ENCODE measurements at places on chromosomes 4 and X. TPM values are rescaled to one million over a fixed set of nuclear protein-coding genes. Genes with fewer than 3 reads are reported as not detected.

DNA sequence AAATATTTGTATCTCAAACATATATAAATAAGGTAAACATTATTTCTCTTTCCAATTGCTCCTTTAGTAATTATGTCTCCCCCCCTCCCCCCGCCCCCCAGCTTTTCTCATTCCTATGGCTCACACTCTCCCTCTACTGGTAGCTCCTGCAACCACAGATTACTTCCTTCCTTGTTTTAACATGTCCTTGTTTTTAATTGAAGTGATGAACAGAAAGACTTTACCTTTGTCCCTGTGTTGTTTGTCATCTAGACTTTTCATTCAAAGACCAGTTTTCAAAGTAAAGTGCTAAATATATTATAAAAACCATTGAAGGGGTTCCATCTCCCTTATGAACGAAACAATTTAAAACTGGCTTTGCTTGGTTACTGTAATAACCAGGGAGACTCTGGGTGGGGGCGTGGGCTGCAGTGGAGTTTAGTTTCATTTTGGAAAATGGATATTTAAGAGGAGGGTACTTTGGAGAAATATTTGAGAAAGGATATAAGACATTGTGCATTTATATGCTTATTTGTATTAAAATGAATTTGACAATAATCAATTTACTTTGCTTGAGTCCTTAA lies 352.9 kb downstream of the RAPGEF2 start:
- DNase-seq, result peak; percentile 13

DNA sequence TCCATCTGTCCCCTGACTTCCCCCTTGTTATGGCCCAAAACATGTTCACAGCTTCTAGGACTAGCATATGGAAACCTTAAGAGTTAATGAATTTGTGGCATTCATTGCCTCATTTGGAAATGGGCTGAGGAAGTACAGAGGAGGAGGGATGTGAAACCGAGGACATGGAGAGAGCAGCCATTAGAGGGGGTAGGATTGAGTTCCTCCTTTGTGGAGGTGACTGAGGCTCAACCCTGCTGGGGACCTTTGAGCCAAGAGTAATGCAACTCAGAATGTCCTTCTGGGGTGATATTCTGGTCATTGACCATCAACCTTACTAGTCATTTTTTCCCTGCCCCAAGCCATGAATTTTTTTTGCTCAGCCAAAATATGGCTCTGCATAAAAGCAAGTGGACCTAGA lies 109.4 kb downstream of the ZNF518B start:
- DNase-seq, result no peak

DNA sequence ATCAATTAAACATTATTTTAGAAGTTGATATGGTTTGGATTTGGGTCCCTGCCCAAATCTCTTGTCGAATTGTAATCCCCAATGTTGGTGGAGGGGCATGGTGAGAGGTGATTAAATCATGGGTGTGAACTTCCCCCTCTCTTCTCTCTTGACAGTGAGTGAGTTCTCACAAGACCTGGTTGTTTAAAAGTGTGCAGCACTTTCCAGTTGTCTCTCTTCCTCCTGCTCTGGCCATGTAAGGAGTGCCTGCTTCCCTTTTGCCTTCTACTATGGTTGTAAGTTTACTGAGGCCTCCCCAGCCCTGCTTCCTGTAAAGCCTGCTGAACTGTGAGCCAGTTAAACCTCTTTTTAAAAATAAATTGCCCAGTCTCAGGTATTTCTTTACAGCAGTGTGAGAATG lies 141.4 kb downstream of the GALNTL6 start:
- DNase-seq, result no peak

DNA sequence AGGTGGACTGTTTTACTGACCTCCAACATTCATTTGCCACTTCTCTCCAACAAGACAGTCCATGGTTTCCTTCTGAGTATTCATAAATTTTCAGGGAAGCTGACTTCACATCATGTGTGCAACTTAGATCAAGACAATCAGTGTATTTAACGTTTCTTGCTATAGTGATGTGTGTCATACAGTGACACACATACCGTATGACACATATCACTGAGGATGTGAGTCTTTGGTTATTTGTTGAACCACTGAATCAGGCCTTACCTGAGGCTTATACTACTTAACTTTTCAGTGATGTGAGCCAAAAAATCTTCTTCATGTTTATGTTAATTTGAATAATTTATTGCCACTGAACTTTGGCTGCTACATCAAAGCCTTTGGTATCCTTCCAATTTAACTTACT lies 166.8 kb downstream of the BMPR1B start:
- no peak for DNase-seq

GRCh38 chr4:107497054-107497453 lies 223.0 kb downstream of the PAPSS1 start:
- no peak for DNase-seq

The SAGE1 gene
- polyA plus RNA-seq, result not detected

All from left renal cortex interstitium (tissue), 4 donors.